T-helper 2 cell (primary cell): ENCODE measurements at places on chromosomes 7 and 10.

- DNase-seq = no peak
Observed at GRCh38 chr7:119578116-119578515, 694.9 kb upstream of the KCND2 start.

- no peak for DNase-seq
Observed at GRCh38 chr7:104928721-104929400, 85.1 kb upstream of the KMT2E start.

- DNase-seq = no peak
Observed at GRCh38 chr7:37018954-37019353, 294.7 kb upstream of the AOAH start.

- no peak for DNase-seq
Observed at GRCh38 chr10:104791471-104791870, 150.4 kb downstream of the SORCS3 start.
